ENCODE measurements at places on chromosomes 11 and 22.
A peak's percentile ranks its signal among the peaks of the same experiment; 100 is the strongest.

DNA sequence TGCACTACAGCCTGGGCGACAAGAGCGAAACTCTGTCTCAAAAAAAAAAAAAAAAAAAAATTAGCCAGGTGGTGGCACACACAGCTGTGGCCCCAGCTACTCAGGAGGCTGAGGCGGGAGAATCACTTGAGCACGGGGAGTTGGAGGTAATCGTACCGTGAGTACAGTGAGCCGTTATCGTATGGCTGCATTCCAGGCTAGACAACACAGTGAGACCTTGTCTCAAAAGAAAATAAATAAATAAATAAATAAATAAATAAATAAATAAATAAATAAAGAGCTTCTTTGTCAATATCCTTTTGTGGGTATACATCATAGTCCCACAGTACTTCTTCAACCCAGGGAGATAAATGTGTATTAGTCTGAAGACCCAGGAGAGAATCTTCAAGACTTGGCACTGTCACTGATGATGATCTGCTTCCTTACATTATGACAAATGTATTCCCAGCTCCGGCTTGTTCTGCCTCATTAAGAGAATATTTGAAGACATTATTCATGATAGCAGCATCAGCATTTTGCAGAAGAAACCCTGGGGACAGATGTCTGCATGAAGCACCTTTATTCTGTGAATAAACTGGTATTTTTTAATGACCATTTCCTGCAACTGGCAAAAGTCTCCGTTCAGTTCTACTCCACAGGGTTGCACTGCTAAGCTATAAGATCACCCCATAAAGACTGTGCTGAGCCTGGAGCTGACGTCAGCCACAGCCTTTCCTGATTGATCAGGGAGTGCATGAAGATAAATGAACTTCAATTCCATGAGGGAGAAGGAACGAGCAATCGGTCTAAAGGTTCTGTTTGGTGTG lies 1.6 kb upstream of the ACY3 start:
- DNase-seq, result peak; percentile 9

- no peak for DNase-seq
These were observed 22.0 kb downstream of the TMEM184B start for GRCh38 chr22:38250643-38251340.

GRCh38 chr22:49527611-49528419 lies 299.9 kb downstream of the BRD1 start:
- no peak for DNase-seq

GRCh38 chr11:112248201-112248600 lies 12.5 kb downstream of the PLET1 start:
- no peak for DNase-seq

DNA sequence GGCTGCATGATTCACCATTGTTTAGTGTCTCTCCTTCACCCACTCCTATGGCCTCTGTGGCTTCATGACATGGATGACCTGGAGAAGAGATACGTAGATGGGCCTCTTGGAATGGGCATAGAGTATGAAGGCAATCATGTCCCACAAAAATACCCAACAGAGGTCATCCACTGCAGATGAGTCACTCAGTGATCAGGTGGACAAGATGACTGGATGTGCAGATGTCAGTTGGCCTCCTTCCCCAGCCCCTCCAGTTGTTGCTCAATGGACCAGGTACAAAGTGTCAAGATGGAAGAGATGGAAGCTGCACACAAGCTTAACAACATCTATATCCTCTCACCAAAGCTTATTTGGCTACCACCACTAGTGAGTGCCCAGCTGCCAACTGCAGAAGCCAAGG lies 41.0 kb upstream of the CLPB start:
- DNase-seq, result no peak

Measured in C1 segment of cervical spinal cord (tissue), 14 donors.